ENCODE measurements at places on chromosomes 3 and 15.
A peak's percentile ranks its signal among the peaks of the same experiment; 100 is the strongest.

DNA sequence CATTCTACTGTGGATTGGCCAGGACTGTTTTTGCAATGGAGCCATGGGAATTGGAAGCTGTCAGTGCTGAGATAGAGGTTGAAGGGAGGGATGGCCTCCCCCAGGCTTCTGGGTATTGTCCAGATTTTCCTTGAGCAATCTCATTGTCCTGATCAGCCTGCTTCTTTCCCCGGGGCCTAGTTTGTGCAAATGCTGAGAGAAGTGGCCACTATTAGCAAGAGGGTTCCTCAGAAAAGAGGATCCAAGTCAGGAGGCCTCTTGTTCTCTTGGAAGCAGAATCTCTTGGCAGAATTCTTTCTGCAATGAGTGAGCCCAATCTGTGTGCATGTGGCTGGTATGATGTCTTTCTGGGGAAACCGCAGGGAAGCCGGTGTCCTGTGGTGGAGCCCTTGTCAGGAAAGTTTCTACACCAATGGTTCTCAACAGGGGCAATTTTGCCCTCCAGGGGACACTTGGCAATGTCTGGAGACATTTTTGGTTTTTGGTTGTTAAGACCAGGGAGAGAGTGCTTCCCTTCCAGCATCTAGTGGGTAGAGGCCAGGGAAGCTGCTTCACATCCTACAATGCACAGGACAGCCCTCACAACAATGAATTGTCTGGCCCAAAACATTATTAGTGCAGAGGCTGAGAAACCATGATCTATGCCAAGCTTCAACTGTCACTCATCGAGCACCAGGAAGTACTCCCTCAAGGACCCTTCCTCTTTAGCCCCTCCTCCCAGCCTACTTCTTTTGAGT is 2.0 kb downstream of the LIPC start:
- DNase-seq = no peak

DNA sequence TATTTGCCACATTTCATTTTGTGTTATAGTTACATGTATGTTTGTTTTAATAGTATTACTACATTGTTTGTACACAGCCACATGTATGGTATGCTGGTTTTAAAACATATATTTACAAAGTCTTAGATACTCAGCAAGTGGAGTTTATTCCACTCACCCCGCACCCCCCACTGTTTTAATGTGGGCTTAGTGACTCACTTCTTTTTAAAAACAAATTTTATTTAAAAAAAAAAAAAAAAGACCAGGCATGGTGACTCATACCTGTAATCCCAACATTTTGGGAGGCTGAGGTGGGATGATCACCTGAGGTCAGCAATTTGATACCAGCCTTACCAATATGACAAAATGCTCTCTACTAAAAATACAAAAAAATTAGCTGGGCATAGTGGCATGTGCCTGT is 26.9 kb upstream of the TJP1 start:
- peak; percentile 48 for DNase-seq

- DNase-seq = no peak
Observed at GRCh38 chr15:99170476-99171065, 65.7 kb downstream of the SYNM start.

GRCh38 chr15:90610190-90610589 is 80.5 kb downstream of the CRTC3 start:
- DNase-seq = no peak

DNA sequence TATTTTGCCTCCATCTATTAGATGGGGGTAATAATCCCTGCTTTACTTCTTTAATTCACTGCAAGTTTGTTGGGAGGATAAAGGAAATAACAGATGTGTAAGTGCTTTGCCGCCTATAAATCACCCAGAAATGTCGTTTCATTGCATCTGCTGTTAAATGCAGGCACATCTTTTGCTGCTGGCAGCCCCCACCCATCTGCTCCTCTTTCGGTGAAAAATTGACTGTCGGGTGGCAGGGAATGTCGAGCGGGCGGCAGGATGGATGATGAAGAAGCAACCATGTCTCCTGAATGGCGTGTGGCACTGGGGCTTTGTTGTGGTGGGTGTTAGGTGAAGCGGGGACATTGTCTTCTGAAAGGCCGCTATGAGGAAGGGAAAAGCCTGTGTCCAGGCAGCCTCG is 543 bp upstream of the REC114 start:
- DNase-seq = no peak

- peak; percentile 13 for DNase-seq
Observed at GRCh38 chr3:16181361-16181760, 6.9 kb downstream of the GALNT15 start.

DNA sequence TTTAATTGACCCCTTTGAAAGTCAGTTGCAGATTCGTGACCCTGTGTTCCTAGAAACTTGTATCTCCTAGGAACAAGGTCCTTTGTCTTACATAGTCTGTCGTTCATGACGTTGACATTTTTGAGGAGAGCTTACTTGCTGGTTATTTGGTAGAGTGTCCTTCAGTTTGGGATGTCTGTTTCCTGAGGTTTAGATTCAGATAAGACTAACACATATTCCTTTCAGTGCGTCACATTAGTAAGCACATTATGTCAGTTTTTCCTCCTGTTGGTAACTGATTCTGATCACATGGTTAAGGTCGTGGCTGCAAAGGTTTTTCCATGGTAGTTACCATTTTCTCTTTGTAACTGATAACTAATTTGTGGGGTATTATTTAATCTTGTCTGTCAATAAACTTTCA is 80.8 kb downstream of the PCCB start:
- no peak for DNase-seq

DNA sequence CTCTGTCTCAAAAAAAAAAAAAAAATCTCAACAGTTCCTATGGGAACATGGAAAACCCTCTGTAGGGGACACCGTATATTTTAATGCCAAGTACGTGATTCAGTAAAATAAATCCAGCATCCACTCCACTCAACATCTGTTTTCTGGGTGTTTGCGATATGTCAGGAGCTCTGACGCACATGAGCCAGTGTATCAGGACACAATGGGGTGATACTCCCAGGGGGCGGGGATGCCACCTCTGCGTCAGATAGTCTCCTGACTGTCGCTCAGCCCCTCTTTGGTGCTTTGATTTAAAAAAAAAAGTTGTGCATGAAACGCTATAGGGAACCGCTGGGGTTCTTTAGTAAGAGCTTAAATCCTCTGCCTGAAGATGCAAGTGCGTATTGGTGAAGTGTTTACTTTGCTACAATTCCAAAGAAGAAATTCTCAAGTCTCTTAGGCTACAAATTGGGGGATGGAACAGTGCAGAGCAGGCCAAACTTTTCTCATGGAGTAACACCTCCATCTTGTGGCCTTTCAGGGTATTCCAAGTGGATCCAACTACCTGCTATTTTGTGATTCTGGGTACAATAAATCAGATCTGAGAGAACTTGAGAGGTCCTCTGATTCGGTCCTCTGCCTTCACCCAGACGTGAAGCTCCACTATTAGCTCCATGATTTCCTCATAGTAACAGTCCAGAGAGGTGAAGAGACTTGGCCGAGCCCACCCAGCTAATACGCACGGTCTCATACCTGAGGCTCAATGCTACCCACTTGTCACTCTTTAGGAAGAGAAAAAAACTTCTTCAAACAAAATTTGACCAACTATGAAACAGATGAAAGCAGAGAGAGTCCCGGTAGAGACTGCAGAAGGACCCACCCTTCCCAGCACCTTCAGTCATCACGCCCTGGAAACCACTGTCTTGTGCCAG is 9.3 kb upstream of the NR2E3 start:
- peak; percentile 75 for DNase-seq

GRCh38 chr3:142839831-142840230 is 49.1 kb downstream of the PCOLCE2 start:
- no peak for DNase-seq

DNA sequence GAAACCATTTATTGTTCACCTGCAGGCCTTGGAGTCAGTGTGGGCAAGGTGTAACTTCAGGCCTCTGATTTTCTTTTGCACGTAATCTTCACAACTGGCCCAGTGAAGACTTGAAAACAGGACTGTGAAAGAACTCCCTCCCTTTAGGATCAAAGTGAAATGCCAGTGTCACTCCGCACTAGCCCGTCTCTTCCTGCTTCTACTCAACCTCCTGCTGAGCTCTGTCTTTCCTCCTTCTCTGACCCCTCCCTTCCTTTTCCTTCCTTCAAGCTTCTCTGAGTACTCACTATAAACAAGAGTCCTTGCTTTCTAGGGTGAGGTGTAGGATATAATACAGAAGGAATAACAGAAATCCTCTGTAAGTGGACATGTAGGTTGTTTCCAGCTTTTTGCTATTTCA is 28.5 kb downstream of the TMEM41A start:
- no peak for DNase-seq

GRCh38 chr3:148146947-148147826 is 550.5 kb upstream of the AGTR1 start:
- peak; percentile 57 for DNase-seq

- DNase-seq = no peak
Observed at GRCh38 chr15:33467816-33468163, 157.0 kb downstream of the RYR3 start.

- DNase-seq = no peak
Observed at GRCh38 chr15:52559575-52559974, 9.3 kb downstream of the ARPP19 start.

- DNase-seq = peak; percentile 32
Observed at GRCh38 chr3:24088782-24089181, 143.7 kb downstream of the NR1D2 start.

- no peak for DNase-seq
Observed at GRCh38 chr3:87805670-87806069, 253.1 kb downstream of the CGGBP1 start.

GRCh38 chr3:39427506-39427905 is 21.0 kb downstream of the RPSA start:
- DNase-seq = no peak

DNA sequence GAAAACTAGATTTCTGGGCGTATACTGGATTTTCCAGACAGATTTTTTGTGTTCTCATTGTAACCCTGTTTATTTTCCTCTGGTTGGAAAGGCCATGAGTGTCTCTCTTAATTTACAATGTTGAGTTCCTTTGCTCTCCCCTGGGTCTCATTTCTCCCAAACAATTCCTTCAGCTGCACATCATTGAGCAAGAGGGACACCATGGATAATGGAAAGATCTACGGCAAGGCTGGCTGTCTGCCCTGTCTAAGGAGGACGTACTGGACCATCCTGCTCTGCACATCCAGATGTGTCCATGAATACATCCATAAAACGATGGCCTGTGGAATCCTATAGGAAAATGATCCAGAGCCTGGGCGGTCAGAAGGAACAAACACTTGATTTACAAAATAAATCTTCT is 258.1 kb upstream of the MCTP2 start:
- no peak for DNase-seq

DNA sequence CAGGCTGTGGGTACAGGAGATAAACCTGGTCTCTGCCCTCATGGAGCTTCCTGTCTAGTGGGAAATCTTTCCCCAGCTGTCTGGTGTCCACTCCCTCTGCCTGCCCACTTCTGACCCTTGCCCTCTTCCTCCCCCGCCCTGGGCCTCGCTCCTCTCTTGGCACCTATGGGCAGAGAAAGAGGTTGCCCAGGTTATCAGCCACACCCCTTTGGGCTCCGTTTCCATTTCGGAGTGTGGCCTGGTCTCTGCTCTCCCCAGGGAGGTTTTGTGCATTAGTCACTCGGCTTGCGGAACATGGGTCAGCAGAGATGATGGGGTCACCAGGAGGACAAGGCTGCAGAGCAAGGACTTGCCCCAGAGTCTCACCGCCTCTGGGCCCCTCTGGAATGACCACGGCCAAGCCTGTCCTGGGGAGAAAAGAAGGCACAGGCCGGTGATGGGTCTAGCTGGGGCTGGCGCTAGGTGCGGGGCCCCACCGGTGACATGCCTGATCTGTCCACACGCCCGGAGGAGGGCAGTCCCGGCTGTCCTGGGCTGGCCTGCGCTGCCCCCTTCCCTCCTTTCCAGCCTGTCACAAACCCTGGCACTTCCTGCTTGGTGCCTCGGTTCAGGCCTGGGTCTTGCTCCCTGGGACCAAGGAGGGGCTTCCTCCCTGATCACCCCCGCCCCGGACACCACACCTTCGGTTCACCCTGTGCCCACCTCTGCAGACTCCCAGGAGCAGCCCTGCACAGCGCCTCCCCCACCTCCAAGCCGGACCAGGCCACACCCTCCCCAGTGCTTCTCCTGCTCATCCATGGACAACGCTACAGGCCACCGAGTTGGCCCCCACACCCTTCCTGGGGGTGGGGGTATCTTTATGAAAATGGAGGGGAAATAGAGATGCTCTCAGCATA is 35.6 kb upstream of the MUC4 start:
- DNase-seq = peak; percentile 41

DNA sequence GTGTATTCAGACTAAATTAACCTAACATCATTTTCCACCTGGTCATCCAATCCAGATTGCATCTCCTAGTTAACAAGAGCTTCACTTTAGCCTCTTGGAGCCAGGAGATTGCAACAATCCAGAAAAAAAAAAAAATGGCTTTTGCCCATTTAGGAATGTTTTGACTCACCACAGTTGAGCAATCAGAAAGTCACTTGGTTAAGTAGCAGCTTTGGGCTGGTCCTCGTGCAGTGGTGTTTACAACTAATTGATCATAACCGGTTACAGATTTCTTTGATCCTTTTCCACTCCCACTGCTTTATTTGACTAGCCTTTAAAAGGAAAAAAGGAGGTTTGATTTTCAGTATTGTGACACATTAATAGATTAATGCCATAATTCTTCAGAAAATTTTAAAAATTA is 688.8 kb upstream of the CCDC54 start:
- DNase-seq = peak; percentile 88

DNA sequence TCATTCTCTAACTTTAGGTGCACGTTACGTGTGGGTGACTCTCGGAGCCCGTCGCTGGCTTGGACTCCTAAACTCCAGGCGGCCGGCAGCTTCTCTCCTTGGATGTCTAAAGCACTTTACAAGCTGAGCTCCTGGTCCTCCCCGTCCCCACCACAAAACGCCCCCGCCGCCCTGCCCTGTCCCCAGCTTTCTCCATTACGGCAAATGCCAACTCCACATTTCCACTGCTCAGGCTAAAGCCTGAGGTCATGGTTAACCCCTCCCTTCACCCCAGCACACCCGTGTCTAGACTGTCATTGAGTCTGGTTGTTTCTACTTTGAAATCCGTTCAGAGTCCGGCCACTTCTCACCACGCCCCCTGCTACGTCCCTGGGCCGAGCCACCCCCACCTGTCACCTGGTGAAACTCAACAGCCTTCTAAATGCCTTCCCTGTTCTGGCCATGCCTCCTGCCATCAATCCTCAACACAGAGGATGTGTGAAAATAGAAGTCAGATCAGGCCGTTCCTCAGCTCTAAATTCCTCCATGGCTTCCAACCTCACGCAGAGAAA is 8.1 kb upstream of the PCSK6 start:
- no peak for DNase-seq

GRCh38 chr3:130662501-130662996 is 84.1 kb downstream of the PIK3R4 start:
- no peak for DNase-seq

DNA sequence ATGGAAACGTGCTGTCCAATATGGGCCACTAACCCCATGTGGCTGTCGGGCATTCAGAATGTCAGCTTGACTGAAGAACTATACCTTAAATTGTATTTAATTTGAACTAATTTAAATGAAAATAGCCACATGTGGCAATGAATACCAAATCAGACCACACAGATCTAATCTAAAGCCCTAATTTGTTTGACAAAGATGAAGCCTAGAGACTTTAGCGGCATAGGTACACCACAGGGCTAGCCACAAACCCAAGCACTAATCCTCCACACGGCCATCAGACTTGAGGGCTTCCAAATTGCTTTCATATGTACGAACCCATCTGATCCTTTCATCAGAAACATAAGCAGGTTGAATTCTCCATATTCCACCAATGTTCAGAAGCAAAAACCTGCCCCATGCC is 81.4 kb downstream of the SHQ1 start:
- no peak for DNase-seq

All from HT1080 (cell line).